ENCODE measurements at places on chromosomes 6 and 20.

DNA sequence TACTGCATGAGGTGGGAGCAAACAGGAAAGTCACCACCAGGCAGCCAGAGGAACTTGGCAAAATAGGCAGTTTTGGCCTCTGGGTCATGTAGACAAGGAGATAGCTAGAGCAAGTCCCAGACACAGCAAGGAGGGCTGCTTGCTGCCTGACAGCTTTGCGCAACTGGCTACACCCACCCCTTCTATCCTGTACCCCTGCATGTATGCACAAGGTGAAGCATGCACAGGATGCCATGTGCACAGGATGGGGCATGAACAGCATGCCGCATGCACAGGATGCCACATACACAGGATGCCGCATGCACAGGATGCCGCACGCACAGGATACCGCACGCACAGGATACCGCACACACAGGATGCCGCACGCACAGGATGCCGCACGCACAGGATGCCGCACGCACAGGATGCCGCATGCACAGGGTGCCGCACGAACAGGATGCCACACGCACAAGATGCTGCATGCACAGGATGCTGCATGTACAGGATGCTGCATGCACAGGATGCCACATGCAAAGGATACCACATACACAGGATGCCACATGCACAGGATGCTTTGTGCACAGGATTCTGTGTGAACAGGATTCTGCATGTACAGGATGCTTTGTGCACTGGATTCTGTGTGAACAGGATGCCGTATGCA is 104.9 kb upstream of the IYD start:
- no peak for DNase-seq

DNA sequence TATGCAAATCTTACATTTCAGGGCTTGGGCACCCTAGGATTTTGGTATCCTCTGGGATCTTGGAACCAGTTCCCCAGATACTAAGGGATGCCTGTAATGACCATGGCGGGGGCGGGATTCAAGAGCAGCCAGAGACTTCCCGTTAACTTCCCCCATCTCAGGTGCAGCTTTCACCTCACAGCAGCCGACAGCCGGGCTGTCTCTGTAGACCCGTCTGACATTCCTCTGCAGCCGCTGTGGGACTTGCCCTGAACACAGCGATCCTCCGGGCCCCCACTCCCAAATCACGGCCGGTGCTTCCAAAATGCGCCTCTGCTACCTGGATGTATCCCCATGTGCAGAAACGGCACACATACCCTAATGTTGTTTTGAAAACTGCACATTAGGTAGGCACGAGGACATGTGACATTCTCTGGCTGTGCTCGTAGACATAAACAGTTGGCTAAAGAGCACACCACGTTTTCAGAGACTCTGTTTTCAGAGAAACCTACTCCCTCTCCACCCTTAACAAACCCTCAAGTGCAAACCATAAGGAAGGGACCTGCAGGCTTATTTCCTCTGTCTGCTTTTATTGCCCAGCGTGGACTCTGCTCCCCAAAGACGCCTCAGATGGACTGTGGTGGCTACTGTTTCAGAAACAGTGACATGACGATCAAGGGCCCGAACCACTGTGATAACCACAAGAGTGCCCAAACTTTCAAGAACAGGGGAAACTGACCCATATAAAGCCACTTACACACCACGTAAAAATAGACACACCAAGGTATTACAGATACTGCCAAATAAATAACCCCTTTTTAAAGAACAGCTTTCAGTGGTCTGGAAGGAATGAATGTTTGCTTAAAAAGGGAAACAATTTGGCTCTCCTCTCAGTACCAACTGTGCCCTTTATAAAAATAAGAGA is 72.9 kb upstream of the FOXC1 start:
- no peak for DNase-seq

- no peak for DNase-seq
Measured at GRCh38 chr6:166388290-166389004, 5.7 kb upstream of the MPC1 start.

GRCh38 chr6:144006736-144007477 is 1.2 kb downstream of the PLAGL1 start:
- no peak for DNase-seq

DNA sequence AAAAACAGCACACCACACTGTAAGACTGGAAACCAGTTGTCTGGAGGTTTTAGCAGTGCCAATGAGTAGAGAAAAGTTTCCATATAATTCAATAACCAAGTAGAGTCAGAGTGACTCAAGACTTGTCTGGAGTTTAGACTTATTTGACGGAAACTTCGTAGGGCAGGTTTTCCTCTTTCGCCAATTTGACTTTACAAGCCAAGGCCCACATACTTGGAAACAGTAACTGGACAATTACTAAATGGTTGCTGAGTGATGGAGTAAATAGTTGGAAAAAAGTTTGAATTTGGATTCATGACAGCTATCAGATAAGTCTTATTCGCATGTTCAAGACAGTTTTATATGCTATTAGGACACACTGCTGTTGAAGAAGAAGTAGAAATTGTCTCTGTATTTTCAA is 48.1 kb upstream of the CTAGE9 start:
- no peak for DNase-seq

DNA sequence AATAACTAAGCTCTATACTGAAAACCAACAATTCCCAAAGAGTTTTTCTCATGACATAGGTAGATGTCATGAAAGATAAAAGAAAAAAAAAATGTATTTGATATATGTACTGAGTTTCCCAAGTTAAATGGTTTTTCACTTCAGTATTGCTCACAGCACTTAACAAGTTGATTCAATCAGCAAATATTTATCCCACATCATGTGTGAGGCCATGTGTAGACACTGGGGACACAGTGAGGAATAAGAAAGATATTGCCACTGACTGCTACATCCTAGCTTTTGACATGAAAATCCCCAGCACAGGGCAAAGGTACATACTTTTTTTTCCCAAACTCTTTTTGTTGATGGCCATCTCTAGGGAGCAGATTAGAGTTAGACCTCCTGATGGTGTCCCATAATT is 25.3 kb downstream of the SPTLC3 start:
- DNase-seq: no peak

DNA sequence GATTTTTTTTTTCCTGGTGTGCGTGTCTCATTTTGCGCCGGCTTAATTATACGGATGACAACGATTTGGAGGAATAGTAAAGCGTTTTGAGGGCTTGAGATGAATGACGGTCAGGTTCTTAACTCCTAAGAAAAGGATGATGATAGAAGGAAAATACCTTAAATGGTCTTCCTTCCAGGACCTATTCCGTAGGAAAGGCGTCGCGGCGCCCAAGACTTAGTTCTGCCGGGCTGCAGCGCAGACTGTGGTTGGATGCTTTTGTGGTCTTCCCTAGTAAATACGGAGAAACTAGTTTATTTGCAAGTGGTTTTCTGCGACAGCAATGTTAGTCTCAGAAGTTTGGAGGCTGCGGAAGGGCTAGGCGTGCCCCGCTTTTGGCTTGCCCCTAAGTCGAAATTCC is 8.4 kb downstream of the GNAS-AS1 start:
- DNase-seq: no peak

DNA sequence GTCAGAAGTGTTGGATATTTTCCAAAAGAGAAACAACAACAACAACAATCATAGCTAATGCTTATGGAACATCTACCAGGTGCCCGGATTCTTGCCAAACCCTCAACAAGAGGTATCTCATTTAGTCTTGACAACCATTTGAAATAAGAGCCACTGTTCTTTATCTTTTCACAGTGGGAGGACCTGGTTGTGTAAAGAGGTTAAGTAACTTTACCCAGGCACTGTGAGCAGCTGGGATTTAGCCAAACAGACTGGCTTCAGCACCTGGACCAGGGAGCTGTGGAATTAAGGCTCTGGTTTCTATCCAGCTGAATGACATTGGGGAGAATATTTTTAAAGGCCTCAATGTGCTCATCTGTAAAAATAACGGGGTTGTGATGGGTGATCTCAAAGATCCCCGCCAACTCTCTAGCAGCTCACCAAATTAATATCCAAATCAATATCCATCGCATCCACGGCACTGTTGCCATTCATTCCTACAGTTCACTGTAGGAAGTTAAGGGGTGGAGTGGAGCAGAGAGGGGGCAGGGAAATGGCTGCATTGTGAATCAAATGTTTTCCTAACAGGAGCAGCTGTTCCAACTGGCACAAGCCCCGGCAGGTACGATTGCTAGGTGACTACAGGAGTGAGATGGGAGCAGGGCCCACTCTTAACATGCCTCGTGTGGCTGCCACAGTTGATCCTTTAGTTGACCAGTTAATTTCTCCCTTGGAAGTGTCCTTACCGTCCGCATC is 61.8 kb downstream of the GCNT2 start:
- DNase-seq: peak; percentile 6

DNA sequence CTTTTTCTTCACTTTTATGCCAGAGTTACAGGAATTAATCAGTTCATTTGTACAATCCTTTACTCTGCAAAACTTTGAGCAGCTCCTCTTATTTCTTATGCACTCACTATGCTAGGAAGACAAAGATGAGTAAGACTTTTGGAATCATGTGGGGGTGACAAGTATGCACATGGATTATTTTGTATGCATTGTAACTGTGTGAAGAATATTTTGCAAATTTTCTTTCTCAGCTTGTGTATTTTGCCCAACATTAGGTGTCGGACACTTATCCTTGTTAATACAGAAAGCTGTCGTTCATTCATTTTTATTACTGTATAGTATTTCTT is 88.6 kb downstream of the PPP1R14C start:
- DNase-seq: no peak

DNA sequence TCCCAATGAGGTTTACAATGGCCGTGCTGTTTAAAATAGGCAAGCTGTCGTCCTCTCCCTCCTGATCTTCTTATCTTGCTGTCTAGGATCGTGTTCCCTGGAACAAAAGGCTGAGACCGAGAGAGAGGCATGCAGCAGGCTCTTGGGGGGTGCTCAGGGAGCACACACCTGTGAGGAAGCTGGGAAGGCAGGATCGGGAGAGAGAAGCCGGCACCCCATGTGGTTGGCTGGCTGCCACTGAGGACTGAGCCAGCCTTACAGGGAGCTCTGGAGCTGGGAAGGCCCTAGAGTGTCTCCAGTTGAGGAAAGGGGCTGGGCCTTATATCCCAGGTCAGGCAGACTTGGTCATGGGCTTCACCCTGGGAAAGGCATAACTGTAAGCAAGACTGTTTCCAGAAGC is 184.2 kb downstream of the LY86 start:
- no peak for DNase-seq

DNA sequence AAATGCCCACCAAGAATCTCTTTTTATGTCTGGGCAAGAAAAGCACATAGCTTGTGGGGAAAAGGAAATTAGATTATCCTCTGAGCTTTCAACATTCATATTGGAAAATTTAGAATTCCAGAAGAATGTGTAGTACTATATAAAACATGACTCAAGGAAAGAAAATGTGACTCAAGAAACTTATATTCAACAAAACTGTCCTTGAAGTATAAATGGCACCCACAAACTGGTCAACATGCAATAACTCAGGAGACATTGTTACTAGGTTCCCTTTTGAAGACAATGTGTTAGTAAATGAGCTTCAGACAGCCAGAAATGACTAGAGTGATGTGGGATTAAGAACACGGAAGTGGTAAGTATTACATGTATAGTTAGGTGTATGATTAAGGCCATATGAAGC is 26.1 kb upstream of the TINAG start:
- DNase-seq: no peak

DNA sequence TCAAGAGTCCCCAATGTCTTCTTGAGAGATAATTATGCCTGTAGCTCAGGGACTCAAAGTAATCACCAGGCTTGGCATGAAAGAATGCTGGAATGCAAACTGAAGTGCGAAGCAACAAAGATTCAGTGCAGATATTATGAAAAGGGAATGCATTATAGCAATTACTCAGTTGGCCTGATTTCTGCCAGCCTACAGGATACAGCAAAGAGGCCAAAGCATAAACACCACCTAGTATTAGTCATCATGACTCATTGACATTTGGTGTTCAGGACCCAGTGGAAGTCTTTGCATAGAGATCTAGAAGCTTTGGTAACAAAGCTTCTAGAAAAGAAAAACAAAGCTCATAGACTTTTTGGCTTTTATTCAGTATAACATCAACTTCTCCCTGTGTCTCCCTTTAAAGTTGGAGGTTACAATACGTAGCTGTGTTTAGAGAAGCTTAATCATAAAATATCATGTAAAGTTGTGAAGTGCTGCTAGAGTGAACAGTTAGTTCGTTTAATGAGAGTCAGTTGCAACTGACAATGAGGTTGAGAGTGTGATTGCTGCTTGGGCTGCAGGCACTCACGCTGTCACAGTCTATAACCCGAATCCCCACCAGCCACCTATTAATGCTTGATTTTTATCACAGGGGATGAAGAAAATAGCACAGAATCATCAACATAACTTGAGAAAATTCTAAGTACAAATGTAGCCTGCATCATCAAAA is 932.7 kb downstream of the TFAP2A start:
- no peak for DNase-seq

GRCh38 chr6:56458324-56458884 is 184.3 kb downstream of the DST start:
- DNase-seq: no peak

DNA sequence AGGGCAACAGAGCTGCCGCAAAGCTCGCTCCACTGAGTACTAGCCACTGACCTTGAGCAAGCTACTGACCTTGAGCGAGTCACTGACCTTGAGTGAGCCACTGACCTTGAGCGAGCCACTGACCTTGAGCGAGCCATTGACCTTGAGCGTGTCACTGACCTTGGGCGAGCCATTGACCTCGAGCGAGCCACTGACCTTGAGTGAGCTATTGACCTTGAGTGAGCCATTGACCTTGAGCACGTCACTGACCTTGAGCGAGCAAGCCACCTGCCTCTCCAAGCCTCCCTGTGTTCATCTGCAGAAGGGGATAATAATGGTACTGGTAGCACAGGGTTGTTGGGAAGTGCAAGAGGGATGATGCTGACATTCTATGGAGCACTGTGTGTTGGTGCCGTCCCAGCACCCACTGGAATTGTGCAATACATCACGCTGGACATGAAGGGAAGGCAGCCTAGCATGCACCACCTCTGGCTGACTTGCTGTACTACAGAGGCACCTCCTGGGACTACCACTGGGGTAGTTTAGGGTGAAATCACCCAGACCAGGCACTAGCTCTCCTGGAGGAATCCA is 60.2 kb downstream of the CTCFL start:
- DNase-seq: no peak

DNA sequence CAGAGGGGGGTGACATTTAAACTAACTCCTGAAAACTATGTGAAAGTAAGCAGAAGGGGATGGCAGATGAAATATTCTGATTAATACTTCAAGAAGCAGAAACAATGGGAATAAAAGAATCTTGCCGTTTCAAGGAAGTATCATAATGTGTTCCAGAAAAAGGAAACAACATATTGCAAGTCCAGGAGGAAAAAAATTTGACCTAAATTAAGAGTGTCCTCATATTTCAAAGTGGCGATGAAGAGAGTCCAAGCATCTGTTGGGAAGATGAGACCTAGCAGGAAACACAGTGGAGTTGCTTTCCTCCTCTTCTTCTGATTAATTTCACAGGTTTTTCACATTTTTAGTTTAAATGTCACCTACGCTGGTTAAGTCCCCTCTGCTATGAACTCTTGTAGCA is 45.6 kb upstream of the TNFAIP3 start:
- no peak for DNase-seq

GRCh38 chr6:161804838-161805237 is 531.0 kb upstream of the AGPAT4 start:
- DNase-seq: no peak
